ENCODE measurements at places on chromosomes 6 and 20. TPM values are rescaled to one million over a fixed set of nuclear protein-coding genes. Genes with fewer than 3 reads are reported as not detected.

GRCh38 chr20:12790859-12791258, 217.9 kb upstream of the SPTLC3 start:
- H3K4me1 ChIP-seq, result no peaks in the 10 kb centered on the region
- no peak for DNase-seq
- H3K36me3 ChIP-seq, result no peaks in the 10 kb centered on the region
- no peaks in the 10 kb centered on the region for H3K27me3 ChIP-seq
- H3K4me3 ChIP-seq, result no peak overlapping the region

- no peak overlapping the region for H3K4me3 ChIP-seq
- no peaks in the 10 kb centered on the region for H3K36me3 ChIP-seq
- no peaks in the 10 kb centered on the region for H3K4me1 ChIP-seq
- no peak overlapping the region for H3K27ac ChIP-seq
These were observed 780.9 kb downstream of the QKI start for GRCh38 chr6:164195278-164195941.

GRCh38 chr6:122734529-122735395, 44.8 kb upstream of the FABP7 start:
- H3K27ac ChIP-seq, result no peak overlapping the region
- no peak for DNase-seq
- no peaks in the 10 kb centered on the region for H3K4me1 ChIP-seq
- peaks cover 8% of the 10 kb centered on the region for H3K27me3 ChIP-seq
- no peak overlapping the region for H3K4me3 ChIP-seq
- H3K36me3 ChIP-seq, result no peaks in the 10 kb centered on the region

Gene HSD17B8
- 42.0 TPM for total RNA-seq

DNA sequence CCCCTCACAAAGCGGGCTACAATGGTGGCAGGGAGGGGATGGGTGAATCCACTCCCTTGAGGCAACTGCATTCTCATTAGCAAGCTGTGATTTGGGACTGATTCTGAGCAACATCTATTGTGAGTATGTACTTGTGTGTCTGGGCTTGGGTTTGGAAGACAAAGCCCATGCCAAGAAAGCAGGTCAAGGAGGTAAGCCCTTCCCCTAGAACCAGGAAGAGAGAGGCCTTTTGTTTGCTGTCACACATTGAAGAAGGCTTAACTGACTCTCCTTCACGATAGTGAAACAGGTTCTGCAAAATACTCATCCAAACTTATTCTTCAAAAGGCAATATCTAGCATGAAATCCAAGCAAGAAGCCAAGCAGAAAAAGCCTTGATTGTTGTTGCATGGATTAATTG, 403.1 kb upstream of the ID4 start:
- no peak overlapping the region for H3K27ac ChIP-seq
- DNase-seq, result no peak
- no peaks in the 10 kb centered on the region for H3K27me3 ChIP-seq
- H3K4me1 ChIP-seq, result no peaks in the 10 kb centered on the region

Gene HAO1
- total RNA-seq, result not detected

Gene EPB41L1
- 1.0 TPM for total RNA-seq

DNA sequence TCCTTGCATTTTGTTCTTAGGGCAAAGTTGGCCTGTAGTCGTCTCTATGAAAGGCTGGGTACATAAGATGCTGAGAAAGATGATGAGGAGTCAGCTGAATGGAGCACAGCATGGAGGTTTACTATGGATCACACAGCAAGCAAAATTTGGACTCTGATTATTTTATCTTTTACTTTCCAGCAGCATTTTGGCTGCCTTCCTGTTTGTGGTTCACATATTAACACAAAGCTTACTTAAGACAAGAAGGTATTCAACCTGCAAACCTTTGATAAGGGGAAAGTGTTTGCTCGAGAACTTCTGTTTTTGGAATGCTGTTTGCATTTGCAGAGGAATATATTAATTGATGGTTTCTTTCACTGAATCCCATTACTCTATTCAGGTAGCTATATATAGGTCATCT, 103.1 kb upstream of the ENPP5 start:
- no peak overlapping the region for H3K4me3 ChIP-seq
- no peak for DNase-seq

DNA sequence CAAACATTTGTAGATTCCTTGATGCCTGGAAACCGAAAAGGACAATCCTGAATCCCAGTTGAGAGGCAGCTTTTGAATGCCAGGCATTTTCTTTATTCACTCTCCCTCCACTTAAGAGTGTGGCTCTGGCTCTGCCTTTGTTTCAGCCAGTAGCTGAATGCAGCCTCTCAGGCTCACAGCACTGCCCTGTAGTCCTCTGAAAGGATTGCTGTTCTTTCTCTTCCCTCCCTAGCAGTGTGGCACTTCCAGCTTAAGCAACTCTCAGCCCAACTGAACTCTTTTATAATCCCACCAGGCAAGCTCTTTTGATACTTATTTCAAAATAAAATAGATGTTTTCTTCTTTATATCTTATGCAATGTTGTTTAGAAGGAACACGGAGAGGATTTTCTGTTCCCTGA, 415.6 kb downstream of the GJA1 start:
- H3K4me1 ChIP-seq, result no peaks in the 10 kb centered on the region
- peaks cover 2% of the 10 kb centered on the region for H3K27me3 ChIP-seq
- no peak for DNase-seq
- no peak overlapping the region for H3K4me3 ChIP-seq

Gene ZNF334
- total RNA-seq, result 4.2 TPM

Gene CRYBG1
- total RNA-seq, result 20.8 TPM

DNA sequence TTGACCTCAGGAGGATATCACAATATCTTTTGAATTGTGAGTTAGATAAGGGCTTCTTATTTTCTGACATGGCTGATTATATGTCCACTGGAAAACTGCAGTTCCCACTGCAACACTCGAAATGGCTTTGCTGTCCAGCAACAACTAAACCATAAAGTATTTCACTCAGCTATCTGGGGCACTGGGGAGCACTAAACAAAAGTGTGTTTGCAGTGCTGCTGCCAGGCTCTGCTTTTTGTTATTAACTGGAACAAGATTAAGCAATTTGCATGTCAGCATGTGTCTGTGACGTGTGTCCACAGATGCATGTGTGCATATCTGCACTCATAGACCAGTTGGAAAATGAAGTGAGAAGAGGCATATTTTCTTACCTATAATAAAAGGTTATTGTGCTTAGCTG, 107.8 kb upstream of the CCN2 start:
- no peaks in the 10 kb centered on the region for H3K4me1 ChIP-seq
- no peak for DNase-seq
- no peak overlapping the region for H3K27ac ChIP-seq
- H3K36me3 ChIP-seq, result no peaks in the 10 kb centered on the region

- H3K27me3 ChIP-seq, result no peaks in the 10 kb centered on the region
- H3K4me1 ChIP-seq, result peaks cover 60% of the 10 kb centered on the region
- H3K4me3 ChIP-seq, result no peak overlapping the region
- peaks cover 47% of the 10 kb centered on the region for H3K36me3 ChIP-seq
- H3K27ac ChIP-seq, result peak overlapping the region; percentile 16
These were observed 13.3 kb downstream of the ATXN1 start for GRCh38 chr6:16748025-16748319.

Data from activated CD8-positive, alpha-beta T cell treated with anti-CD3 and anti-CD28 coated beads for 36 hours (primary cell).